ENCODE measurements at places on chromosomes 1 and 21.

- DNase-seq = no peak
These were observed 522 bp downstream of the DISP3 start for GRCh38 chr1:11479375-11479979.

- DNase-seq = no peak
These were observed 612.4 kb downstream of the LTN1 start for GRCh38 chr21:28380241-28380640.

- DNase-seq = no peak
These were observed 74.9 kb upstream of the F3 start for GRCh38 chr1:94616506-94616905.

DNA sequence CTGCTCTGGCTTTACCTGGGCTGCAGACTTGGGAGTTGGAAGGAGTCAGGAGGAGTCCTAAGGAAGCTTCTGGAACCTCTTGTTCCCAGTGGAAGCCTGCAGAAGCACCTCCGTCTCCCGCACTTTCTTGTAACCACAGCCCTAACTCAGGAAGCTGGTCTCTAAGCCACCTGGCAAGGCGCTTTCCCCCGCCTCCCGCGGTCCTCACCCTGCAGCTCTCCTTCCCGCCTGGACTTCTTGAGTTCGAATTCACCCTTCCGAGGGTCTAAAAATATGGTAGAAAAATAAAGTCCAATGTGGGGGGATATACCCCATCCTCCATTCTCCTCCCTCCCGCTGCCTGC, 15.1 kb downstream of the PAX7 start:
- DNase-seq = no peak

- no peak for DNase-seq
These were observed 320.1 kb downstream of the TGFB2 start for GRCh38 chr1:218665221-218665620.

- no peak for DNase-seq
These were observed 43.5 kb downstream of the PAFAH2 start for GRCh38 chr1:25954282-25954938.

- DNase-seq = no peak
These were observed 1.4 kb downstream of the EIF4G3 start for GRCh38 chr1:21175324-21175669.

GRCh38 chr1:228349701-228350171, 56.9 kb downstream of the TRIM11 start:
- no peak for DNase-seq

Measured in fibroblast of skin of left quadriceps (primary cell).